ENCODE measurements at places on chromosomes 13 and 19.

GRCh38 chr19:5154129-5154798 is 185.4 kb downstream of the KDM4B start:
- no peak for DNase-seq

DNA sequence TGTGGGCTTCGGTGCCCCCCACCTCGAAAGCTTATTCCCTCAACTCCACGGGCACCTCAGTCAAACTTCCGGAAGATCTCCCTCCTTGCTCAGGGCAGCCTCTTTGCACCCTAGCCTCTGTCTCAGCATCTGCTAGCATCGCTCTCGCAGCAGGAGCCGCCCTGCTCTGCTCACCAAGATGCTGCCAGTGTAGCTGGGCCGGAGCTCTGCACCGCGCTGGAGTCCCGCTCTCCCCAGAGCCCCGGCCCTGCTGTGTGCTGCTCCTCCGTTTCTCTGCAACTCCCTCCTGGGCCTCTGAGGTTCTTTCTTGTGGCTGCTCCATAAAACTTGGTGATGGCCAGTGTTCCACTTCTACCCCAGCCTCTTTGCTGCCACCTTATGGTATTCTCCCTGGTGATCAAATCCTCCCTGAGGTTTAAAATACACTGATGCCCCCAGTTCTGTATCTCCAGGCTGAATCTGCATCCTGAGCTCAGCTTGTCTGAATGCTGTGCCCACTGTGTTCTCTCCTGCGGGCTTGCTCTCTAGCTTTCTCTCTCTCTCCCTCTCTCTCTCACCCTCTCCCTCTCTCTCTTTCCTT is 198.0 kb downstream of the UQCRFS1 start:
- no peak for DNase-seq

GRCh38 chr13:79456656-79457365 is 24.1 kb upstream of the NDFIP2 start:
- DNase-seq = no peak

GRCh38 chr13:84997858-84998257 is 801.4 kb downstream of the SLITRK6 start:
- DNase-seq = no peak

GRCh38 chr19:4233282-4233853 is 4.0 kb downstream of the EBI3 start:
- DNase-seq = peak; percentile 23

DNA sequence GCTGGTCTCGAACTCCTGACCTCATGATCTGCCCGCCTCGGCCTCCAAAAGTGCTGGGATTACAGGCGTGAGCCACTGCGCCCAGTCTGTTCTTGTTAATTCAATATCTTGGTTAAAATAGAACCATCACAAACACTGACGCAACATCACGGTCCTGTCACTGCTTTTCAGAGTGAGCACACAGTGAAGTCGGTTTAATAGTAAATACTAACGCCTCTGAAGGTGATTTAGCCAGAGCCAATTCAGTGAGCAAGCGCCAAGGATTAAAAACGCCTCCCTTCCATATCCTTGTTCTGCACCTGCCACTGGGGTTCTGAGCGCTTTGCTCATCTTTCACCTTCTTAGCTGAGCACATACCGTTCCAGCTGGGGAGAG is 30.3 kb downstream of the LAMP1 start:
- DNase-seq = no peak

- no peak for DNase-seq
These were observed 128.6 kb upstream of the PEG3 start for GRCh38 chr19:56969156-56969555.

GRCh38 chr19:54063350-54064116 is at the start of gene VSTM1:
TSS of gene VSTM1 (minus strand) at chr19:54063897. CDS start at chr19:54063777, 120 bp downstream.
- DNase-seq = no peak

GRCh38 chr13:33487575-33488243 is 202.2 kb upstream of the STARD13 start:
- no peak for DNase-seq

GRCh38 chr13:98313922-98314292 is 136.8 kb upstream of the RNF113B start:
- DNase-seq = no peak

DNA sequence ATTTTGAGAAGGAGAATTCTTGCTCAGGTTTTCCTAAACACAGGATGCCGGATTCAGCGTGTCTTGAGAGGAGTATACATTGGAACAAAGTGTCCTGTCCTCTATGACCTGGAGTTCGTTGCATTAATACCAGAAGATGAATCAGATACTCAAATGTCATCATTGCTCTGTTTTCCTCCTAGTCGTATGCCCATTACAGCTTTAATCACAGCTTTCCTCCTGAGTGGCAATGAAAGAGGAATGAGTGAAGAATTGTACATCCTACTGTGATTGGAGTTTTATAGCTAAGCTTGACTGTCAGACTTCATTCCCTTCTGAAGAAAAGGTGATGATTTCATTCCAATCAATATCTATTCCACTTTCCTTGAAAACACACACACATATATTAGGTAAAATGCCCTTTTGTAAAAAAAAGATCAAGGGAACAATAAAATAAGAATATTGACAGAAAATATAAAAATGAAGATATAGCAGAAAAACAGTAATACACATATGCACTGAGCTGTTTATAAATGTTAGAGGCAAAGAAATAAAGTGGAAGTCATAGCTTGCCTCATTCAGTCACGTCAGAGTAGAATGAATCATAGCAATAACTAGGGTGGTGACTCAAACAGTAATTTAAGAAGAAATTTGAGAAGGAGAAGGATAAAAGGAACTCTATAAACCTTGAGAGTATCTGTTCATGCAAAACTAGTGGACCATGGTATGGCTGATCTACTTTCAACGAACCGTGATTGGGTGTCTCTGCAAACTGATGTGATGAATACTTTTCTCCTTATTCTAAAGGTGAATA is 501.5 kb downstream of the SUCLA2 start:
- DNase-seq = no peak

- no peak for DNase-seq
These were observed 17.0 kb downstream of the MTUS2 start for GRCh38 chr13:28837111-28837510.

GRCh38 chr19:40578442-40578908 is 1.8 kb downstream of the SHKBP1 start:
- no peak for DNase-seq

- DNase-seq = no peak
These were observed 14.4 kb downstream of the RGCC start for GRCh38 chr13:41471785-41472184.

DNA sequence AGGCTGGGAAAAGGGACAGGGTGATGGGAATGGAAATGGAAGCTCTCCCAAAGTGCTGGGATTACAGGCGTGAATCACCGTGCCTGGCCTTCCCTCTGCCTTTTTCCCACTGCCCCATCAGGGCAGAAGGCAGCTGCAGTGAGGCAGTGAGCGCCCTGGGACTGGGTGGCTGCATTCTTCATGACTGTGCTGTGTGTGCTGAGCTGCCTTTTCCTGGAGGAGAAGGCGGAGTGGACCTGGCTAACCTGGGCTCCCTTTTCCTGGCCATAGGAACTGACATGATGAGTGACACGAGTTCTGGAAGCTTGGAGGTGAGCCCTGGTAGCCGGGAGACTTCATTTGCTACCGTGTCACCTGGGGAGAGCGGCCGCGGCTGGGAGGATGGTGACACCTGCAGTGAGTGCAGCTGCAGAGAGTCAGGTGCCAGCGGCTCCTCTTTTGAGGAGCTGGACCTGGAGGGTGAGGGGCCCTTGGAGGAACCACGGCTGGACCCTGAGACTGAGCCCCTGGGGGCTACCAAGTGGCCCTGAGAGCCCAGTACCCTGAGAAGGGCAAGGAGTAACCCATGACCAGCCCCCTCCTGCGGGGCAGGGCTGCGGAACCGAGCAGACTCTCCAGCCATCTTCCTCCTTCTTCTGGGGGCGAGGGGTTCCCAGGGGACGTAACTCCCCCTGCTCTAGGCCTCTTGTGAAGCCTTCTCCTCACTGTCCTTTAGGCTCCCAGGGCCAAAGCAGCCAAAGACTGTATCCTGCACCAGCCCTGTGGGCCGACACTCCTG is 26.3 kb upstream of the ZNF492 start:
- no peak for DNase-seq

DNA sequence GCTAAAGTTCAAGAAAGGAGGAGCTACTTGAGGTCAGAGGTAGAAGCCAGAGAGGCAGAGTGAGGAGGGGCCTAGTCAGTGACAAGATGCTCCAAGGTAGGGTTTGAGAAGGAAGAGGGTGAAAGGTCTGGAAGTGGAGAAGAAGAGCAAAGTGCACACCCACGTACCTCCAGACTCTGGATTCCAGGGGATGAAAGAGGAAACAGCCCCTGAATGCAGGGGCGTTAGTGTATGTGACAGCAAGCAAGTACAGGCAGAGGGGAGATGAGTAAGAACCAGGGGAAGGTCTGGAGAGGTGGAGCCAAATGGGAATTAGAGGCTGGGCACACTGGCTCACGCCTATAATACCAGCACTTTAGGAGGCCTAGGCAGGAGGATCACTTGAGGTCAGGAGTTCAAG is 8.7 kb downstream of the RPS28 start:
- DNase-seq = no peak
